ENCODE measurements at places on chromosomes 5 and 9.

- DNase-seq = peak; percentile 83
Measured at GRCh38 chr9:33374634-33375237, 27.6 kb downstream of the AQP7 start.

DNA sequence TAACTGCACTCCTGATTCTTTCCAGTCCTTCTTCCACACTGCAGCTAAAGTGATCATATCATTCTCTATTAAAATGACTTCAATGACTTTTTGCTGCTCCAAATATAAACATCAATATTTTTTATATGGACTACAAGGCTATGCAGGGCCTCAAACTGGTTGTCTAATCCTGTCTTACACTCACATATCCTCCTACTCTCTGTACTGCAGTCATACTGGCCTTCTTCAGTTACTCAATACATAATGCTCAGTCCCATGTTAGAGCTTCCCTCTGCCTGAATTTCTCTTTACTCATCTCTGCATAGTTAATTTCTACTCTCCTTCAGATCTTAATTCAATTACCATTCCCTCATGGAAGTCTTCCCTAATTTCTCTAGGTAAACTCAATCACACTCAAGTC is 3.4 kb downstream of the MEIKIN start:
- no peak for DNase-seq

GRCh38 chr9:68648971-68649370 is 56.1 kb upstream of the PIP5K1B start:
- DNase-seq = no peak

- no peak for DNase-seq
Measured at GRCh38 chr5:173789031-173789920, 98.9 kb upstream of the CPEB4 start.

DNA sequence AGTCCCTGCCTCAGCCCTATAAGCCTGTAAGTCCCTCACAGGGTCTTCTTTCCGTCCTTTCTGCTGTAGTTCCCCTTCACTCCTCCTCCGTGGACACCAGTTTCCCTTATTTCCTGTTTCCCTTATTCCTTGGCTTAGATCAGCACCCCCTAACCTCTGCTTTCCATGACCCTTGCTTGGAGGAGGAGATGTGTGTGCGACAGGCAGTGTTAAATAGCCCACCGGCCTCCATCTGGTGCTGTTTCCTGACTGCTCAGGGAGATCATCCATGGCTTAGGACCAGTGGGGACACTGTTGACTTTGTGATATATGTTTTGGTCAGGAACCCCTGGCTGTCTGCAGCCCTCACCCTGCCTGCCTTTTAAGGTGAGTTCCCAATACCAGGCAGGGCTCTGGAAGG is 34.1 kb upstream of the PSD2 start:
- no peak for DNase-seq

DNA sequence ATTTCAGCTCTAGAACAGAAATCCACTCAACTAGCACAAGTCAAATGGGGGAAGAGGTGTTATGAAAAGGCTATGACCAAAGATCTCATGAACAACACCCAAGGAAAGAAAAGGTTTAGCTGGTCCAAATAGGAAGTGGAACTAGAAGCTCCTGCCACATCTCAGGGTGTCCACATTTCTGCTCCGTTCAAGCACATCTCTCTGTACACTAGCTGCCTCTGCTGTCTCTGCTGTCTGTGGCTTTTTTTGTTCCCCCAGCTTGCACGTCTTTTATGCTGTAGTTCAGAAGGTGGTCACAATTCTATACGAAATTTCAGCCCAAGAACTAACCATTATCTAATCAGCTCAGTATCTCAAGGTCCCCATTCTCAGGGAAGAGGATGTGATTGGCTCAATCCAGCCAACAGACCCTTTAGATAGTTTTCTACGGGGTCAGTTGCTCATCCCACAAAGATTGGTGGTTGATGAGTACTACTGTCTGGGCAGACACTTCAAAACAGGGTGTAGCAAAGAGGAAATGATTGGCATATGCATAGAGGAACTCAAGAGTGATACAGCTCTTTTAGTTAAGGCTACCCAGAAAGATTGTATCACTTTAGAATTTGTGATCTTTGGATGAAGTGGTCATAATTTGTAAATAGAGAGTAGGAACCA is 44.0 kb downstream of the FANCC start:
- DNase-seq = no peak

GRCh38 chr5:65809817-65810531 is 88.0 kb downstream of the NLN start:
- peak; percentile 15 for DNase-seq

DNA sequence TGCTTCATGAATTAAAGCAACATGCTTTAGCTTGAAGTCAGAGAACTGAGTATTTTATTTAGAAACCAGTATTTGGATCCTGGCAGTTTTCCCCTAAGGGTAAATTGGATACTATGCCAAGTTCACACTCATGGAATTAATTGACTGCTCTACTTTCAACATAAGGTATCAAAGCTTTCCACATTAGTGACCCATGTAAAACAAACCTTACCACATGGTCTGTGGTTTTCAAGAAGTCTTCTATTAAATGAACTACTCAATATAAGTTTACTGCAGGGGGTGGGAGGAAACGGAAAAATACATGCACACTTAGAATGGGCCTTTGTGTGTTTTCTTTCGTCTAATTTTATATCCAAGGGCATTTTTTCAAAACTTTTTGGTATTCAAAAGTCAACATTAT is 232.0 kb upstream of the FBXL7 start:
- no peak for DNase-seq

GRCh38 chr9:91954841-91955471 is 4.9 kb upstream of the ROR2 start:
- peak; percentile 23 for DNase-seq

- no peak for DNase-seq
Measured at GRCh38 chr9:87108661-87109060, 161.4 kb upstream of the GAS1 start.

GRCh38 chr9:105975886-105976645 is 281.7 kb downstream of the TMEM38B start:
- DNase-seq = no peak

DNA sequence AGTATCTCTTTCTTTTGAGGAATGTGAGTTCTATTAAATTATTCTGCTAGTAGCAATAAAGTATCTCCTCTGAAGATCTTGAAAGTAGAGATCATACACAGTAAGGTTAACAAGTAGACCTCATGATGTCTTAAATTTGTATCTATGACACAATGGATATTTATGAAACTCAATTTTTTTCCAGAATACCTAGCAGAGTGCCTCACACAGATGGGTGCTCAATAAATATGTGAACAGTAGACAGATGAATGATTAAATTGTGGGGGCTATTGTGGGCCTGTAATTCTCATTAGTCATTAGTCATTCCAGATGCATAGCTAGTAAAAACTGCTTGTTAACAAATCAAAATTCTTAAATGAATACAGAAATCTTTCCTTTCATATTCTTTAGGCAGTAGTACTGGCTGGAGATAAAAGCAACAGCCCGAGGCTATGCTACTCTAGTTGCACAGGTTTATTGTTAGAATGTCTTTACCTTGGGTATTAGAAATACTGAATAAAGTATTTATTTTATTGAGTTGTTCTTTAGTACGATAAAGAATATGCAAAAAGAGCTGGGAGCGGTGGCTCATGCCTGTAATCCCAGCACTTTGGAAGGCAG is 22.0 kb downstream of the CHD1 start:
- DNase-seq = no peak

DNA sequence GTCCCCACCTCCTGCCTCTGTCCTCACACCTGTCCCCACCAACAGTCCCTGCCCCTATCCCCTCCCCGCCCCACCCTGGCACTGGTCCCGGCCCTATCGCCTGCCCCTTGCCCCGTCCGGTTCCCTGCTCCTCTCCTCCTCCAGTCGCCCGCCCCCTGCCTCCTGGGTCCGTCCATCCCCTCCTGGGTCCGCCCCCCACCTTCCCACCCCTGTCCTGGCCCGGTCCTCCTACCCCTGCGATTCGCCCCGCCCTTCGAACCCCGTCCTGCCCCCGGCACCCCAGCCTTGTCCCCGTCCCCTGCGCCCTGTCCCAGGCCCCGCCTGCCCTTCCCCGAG is 372 bp downstream of the EDF1 start:
- DNase-seq = no peak

GRCh38 chr5:146203872-146204192 is 427 bp downstream of the RBM27 start:
- no peak for DNase-seq

DNA sequence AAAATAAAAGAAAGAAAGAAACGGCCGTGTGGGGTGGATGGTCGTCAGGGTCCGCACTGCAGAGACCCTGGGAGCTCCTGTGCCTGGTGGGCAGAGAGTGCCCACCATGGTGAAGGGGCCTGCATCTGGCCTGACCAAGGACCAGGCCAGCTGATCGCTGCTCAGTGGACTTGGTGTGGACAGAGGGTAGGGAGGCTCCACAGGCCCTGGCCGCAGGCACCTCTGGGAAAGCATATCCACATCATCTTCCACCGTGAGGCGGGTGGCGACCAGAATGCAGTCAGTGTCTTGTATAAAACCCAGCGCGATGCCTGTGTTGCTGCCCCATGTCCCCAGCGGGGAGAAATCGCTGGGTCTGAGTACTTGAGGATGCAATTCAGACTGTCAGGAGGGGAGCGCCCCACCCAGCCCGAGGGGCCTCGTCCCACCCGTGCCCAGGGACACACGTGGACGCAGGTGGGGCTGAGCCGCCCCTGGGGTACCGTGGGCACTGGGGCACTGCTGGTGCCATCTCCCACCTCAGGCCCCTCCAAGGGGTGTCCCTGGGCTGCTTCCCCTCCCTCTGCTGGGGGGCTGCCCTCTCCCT is 27.8 kb upstream of the SLC6A19 start:
- no peak for DNase-seq

DNA sequence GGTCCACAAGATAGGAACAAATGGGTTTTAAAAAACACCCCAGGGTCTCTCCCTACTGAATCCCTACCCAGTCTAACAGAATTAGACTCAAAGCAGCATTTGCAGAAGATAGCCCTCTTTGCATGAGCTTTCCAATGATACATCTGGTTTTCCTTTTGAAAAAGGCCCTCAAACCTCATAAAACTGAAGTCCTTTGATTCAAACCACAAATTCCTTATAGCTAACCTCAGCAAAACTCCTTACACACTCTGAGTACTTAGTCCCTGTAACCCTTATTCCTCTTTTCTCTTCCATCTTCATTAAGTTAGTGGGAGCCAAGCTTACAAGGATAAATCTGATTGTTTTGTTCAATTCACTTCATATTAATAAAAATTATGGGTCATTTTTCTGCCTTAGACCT is 90.5 kb upstream of the TNC start:
- DNase-seq = no peak

DNA sequence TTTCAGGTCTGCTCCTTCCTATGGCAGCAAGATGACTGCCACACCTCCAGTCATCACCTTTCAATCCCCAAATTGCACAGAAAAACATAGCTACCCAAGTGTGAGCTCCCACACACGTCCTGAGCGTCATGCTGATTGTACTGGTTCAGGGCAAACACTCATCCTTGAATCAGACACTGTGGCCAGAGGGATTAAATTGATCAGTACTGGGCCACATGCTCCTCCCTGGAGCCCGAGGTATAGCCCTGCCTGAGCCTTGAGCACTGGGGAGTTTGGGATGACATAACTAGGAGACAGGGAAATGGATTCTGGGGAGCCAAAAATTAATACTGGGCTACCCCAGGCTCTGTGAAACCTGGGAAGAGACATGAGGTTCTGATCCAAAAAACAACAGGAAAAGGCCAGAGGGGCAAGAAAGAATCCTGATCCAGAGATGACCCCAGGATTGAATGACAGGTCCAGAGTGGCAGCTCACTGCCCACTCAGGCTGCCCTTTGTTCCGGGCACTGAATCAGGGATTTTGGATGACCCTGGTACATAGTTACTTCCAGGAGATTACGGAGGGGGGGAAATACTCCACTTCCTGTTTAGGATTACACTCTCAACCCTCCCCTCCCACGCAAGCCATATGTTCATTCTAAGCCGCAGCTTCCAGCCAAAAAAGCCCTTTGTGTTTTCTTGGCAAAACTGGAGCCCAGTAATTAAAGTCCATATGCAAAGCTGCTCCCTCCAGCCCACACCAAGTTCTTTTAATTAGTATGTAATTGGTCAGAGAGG is 141.6 kb upstream of the SPRY4 start:
- DNase-seq = no peak

GRCh38 chr5:82044010-82044409 is 72.2 kb downstream of the ATG10 start:
- no peak for DNase-seq

DNA sequence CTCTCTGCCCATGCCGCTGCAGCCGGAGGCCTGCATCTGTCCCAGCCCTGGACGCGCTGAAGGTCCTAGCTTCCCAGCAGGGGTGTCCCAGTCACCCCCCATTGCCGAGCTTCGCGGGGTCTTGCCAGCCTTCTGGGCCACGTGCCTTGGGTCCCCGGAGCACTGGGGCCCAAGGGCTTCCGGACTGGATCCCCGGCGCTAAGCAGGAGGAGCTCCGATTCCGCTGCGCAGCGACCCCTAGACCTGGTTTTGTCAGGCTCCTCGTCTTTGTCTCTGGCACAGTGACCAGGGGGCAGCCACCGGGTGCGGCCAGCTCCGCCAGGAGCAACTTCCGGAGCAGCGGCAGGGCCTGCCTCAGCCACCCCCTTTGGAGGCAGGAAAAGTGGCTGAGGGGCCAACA is 3.3 kb upstream of the IRX1 start:
- no peak for DNase-seq

DNA sequence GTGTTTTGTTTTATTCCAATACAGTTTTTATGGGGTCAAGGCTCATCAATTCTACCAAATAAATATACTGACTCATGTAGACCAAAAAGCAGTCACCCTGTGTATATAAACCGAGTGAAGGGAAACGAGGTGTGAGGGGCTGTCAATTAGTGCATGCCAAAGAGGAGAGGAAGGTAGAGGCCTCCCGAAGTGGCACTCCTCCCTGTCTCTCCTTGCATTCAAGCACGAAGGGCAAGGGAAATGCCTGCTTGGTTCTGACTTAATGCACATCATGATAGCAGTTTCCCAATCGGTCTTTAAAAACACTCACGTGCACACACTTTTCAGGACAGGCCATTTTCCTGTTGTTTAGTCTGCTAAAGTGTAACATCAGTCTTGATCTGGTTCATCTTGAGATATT is 125.6 kb upstream of the SLCO6A1 start:
- no peak for DNase-seq

- DNase-seq = no peak
Measured at GRCh38 chr5:142011572-142012185, 1.1 kb downstream of the GNPDA1 start.

GRCh38 chr5:126450346-126450745 is 27.1 kb downstream of the GRAMD2B start:
- DNase-seq = no peak

DNA sequence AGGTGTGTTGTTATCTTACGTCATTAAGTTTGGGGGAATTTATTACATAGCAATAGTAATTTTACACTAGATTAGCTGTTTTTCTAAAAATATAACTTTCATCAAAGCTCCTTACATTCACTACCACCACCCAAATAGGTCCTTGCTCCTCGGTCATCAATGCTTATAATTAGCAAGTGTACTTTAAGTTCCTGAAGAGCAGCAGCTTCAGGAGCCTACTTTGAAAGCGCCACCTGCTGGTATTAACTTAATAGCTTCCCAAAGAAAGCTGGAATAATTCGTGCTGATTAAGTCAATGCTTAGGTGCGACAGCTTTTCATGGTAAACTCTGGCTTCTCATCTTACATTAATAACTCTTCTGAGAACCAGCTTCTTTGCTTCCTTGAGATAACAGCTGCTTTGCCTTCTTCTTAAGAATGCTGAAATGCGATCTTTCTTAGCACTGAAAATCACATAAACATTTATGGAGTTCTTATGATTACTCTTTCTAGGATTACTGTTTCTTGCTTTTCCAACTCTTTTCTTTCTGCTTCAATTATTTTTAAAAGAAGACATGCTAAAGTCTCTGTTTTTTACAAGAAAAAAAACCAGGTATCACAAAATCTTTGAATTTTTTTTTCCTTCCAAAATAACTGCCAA is 10.0 kb upstream of the C5 start:
- DNase-seq = peak; percentile 71
